CD4-positive, alpha-beta T cell treated with Interleukin-17A for 1 hour (primary cell): ENCODE measurements at places on chromosomes 2 and 18.

- DNase-seq: no peak
Observed at GRCh38 chr2:240933048-240933965, 27.2 kb downstream of the CROCC2 start.

GRCh38 chr2:215556979-215557378, 121.1 kb upstream of the FN1 start:
- no peak for DNase-seq

DNA sequence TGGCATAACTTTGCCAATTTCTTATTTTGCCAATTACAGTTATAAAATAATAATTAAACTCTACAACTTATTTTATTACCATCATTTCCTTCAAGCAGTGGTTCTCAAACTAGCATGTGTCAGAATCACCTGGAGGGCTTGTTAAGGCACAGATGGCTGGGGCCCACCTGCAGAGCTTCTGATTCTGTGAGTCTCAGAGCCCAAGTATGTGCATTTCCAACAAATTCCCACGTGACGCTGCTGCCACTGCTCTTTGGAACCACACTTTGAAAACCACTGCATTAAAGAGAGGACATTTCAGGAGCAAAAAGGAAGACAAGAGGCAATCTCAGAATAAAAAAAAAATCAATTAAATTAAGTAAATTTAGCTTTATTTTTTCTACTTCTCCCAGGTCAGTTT, 94.0 kb upstream of the HNRNPA3 start:
- no peak for DNase-seq

DNA sequence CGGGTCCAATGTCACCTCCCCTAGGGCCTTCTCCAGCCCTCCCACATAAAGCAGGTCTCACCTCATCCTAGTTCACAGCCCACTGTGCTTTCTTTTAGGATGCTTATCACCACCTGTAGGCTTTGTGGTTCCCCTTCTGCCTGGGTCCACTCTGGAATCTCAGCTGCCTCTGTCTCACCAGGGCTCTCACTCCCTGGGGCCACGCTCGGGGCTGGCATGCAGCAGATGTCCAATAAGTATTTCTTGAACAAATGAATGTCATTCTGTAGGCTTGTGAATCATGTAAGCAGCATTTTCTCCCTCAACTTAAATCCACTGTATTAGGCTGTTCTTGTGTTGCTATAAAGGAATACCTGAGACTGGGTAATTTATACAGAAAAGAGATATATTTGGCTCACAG, 4.3 kb upstream of the SH3BP4 start:
- no peak for DNase-seq

DNA sequence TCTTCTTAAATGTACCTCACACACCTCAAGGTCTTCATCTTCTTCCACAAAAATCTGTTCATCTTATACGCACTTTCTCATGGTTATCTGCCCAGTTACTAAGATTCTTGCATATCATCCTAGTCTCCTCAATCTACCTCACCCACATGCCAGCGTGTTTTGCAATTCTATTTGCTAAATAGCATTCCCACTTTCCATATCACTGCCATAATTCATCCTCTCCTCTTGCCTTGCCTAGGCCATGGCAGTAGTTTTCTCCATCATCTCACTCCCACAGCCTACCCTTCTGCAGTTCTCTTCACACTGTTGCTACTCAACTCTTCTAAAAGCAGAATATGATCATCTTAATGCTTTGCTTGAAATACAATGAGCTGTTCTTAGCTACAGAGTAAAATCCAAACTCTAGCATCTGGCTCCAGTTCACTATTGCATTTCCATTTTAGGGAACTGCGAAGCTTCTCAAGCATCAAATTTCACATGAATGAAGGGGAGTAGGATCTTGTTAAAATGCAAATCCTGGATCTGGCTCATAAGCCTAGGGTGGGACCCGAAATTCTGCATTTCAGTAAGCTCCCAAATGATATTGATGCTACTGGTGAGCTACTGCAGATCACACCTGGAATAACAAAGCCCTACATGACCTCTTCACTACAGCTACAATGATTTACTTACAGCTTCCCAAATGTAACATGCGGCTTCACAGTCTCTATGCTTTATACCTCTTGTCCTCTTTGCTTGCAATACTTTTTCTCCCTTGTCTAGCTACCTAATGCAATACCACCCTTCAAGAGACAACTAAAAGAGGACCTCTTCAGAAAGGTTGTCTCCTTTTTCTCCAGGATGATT, 293.9 kb downstream of the SATB2 start:
- DNase-seq: no peak

DNA sequence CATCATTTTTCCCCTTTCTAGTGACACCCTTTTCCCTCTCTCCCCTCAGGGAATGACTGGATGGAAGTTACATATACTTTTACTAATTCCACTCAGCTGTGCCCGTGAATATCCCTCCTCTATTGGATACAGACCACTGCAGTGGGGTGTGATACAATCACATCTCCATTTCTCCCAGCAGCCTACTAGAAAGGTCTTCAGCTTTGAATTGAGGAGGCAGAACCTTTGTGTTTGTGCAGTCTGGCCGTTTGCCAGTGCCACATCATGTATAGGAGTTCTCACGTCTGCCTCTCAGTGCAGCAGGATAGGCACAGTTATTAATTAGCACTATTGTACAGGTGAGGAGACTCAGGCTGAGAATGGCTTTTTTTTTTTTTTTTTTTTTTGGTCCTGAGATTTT, 16.4 kb downstream of the TNFRSF11A start:
- DNase-seq: no peak

DNA sequence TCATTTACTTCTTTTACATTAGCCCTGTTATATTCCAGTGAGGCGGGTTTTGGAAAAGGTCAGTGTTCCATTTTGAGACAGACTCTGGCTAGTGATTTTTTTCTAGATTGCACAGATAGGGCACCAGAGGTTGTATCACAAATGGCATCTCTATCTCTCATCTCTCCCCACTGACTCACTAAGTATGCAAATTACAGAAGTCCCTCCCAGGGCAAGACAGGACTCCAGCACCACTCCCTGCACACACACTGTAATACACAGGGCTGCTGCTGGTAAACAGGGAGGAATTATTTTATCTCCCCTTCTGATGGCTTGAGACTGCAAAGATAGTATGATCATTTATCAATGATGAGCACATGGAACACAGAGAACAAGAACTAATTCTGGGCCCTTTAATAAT, 46.2 kb downstream of the AKAIN1 start:
- DNase-seq: no peak

GRCh38 chr18:27556741-27557140, 371.6 kb upstream of the CHST9 start:
- DNase-seq: no peak

DNA sequence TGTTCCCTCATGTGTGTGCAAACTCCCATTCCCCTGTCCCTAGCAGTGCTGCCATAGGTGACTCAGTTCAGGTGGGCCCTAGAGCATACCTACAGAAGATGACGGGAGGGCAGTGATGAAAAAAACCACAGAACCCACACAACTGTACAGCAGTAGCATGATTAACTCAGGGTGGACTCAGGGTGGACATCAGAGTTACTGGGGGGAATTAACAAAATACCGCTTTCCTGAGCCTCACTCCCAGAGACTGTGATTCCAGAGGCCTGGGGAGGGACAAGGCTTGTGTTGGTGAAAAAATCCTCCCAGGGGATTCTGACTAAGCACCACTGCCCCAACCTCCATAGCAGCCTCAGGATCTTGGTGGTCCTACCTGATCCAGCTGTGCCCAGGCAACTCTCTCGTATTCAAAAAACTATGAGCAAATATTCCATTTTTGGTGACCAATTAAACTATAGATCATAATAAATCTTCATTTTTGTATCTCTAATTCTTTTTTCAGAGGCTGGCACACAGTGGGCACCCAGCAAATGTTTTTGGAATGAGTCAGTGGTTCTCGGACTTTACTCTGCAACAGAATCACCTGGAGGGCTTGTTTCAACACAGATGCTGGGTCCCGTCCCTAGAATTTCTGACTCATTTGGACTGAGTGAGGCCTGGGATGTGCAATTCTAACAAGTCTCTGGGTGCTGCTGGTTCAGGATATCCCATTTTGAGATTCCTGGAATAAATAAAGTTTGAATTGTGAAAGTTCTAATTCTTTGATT, 84.1 kb upstream of the NABP1 start:
- no peak for DNase-seq

- no peak for DNase-seq
Observed at GRCh38 chr2:119119999-119120756, 38.4 kb downstream of the C1QL2 start.

DNA sequence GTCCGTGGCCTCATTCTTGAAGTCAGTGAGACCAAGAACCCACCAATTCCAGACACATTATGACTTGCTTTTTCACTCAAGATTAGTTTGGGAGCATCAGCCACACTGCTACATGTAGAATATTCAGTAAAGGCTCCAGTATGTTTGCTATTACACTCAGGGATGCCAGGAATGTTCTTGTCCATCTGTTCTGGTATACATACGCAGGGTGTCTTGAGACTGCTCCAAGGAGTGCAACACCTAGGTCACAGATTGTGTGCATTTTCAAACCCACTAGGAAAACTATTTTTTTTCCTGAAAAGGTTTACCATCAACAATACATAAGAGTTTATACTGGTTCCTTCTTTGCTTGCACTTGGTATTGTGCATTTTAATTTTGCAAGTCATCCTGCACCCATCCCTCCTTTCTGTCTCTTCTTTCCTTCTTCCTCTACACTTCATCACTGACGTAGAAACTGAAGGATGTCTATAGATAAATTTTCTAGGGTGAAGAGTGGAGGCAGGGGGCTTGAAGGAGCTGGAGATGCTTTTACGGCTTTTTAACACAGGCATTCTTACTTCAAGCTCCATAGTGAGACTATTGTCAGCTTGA, 35.3 kb upstream of the MAP2 start:
- DNase-seq: no peak

DNA sequence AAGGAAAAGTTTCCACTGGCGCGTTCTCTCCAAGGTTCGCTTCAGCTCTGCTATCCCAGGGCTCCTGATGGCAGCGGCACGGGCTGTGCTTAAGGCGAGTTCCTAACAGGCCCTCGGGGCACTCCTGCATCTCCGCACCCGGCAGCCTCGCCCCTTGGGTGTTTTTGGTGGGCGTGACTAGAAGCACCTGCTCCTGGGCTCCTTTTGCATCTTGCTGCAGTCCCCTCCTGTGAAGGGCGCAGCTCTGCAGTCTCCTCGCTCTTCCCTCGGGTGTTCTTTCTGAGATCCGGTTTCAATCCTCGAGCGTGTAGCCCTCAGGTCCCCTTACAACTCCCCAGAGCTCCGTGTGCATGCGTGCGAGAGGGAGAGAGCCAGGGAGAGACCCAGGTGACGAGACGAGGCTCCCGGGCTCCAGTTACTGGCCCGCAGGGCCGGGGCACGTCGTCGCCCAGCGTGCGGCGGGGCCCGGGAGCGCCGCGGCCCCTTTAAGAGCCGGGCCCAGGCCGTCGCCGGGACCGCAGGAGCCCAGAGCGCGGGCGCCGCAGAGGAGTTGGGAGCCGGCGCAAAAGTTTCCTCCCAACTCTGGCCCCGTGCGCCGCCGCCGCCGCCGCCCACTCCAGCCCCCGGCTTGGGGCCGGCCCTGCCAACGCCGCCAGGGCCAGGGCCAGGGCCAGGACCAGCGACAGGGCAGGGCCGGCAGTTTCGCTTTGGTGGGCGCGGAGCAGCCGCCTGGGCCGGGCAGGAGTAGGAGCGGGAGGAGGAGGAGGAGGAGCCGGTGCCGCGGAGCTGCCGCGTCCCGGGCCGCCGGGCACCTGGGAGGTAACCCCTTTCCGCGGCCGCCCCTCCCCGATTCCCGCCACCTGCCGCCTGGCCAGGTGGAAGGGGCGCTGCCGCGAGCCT, at the start of gene PARD3B:
Gene PARD3B (plus strand): TSS at position 515 of the 900 bp plus-strand sequence. CDS start 525 bp downstream, outside the sequence.
- no peak for DNase-seq

GRCh38 chr2:128780434-128781080, 461.9 kb upstream of the HS6ST1 start:
- no peak for DNase-seq

GRCh38 chr2:129641371-129641770, 338.1 kb upstream of the RAB6C start:
- no peak for DNase-seq

DNA sequence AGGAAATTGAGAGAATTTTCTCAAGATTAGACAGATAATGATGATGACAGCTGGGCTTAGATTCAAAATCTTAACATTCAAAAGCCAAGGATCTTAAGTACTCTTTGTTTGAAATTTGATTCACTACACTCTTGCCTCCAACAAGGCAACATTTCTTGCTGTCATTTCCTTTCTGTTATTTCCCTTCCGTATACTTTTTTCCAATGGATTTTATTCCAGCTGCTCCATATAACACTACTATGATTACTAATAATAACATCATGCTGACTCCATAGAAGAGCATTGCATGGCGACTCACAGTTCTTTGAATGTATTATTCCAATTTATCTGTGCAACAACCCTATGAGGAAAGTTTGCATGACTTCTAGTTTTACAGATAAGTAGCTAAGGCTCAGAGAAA, 33.9 kb upstream of the CCDC102B start:
- no peak for DNase-seq

GRCh38 chr18:46253498-46253897, 149.3 kb downstream of the HAUS1 start:
- no peak for DNase-seq

DNA sequence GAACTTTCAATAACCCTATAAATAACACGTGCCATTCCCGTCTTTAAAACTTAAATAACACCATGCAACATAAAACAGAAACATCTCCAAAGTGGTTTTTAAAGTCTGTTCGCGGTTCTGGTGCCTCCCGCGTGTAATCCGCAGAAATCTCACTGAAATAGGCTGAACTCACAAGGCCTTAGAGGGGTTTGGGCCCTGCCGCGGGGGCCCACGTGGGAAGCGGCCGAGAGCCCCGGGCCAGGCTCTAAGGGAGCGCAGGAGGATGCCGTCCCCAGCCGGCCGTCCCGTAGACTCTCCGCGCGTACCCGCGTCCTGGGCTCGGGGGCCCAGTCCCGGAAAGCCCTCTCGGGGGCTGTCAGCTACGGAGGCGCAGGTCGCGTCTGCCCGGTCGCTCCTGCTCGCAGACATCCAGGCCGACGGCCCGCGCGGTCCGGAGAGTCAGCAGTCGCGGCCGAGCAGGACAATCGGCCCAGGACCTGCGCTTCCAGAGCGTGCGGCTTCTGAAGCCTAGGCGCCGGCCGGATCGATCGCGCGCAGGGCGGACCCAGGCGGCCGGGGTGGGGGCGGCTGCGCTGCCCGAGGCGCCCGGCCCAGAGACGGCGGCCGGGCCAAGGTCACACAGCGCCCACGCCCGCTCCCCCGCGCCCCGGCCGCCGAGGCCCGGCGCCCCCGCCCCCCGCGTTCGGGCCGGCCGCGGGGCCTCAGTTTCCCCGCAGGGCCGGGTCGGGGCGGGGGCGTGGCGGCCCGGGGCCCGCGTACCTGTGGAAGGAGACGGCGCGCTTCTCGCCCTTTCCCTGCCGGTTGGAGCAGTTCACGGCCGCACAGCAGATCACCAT, 558 bp downstream of the THAP4 start:
- peak; percentile 20 for DNase-seq

- no peak for DNase-seq
Observed at GRCh38 chr2:127145280-127145895, 38.4 kb upstream of the BIN1 start.

- DNase-seq: no peak
Observed at GRCh38 chr18:27144672-27145071, 40.4 kb downstream of the CHST9 start.
